IPS-NIHi11 (cell line): ENCODE measurements at places on chromosomes 11 and 22.

DNA sequence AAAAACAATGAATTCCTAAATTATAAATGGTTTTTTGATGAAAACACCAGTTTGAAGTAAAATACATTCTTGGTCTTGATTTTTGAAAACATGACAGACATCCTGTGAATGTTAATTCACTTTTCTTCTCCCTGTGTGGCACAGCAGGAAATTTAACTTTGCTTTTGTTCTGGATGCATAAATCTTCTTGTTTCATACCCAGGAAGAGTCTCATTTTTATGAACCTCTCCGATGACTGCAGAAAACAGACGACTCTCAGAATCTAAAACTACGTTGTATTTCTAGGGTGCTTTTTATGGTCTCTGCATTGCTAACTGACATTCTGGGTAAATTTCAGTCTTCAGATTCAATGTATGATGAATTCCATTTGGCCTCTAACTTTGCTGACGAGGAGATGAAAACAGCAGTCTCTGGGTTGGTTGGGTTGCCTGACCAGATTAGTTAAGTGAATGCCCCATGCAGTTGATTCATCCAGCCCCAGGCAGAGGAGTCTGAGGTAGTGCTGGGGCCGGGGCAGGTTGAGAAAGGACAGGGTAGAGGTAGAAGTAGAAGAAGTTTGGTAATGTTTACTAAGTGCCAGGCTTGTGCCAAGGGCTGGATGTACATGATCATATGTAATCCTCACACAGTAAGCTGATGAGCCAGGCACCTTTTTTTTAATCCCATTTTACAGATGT lies 20.1 kb downstream of the TCP11L1 start:
- DNase-seq: no peak

GRCh38 chr22:24141586-24141985 lies 39.7 kb upstream of the SUSD2 start:
- DNase-seq: no peak

DNA sequence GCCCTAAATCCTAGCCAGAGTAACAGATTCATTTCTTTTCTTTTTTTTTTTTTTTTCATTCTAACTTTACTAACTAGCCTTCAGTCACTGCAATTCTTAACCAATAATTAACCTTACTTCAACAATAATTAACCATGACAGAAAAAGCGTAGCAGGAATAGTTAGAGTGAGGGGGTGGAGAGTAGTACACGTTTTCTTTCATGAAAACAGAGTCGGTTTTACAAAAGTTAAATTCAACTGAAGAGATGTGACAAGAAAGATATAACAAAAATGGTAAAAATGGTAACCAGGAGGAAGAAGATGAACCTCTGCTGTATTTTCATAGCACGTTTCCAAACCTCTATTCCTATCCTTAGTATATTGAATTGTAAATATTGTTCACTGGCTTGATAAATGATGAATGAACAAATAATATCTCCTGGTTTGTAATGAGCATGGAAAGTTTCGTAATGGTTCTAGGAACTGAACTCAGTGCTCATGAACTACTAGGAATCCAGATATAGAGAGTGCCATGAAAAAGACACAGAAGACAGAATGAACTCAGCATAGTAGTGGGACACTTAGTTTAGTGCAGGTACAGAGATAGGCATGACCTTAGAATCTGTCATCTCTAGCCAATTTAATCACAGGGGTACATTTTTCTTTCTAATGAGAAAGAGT lies 116.5 kb upstream of the ANO5 start:
- no peak for DNase-seq

- no peak for DNase-seq
Observed at GRCh38 chr11:77214557-77214956, 86.5 kb downstream of the MYO7A start.

- DNase-seq: no peak
Observed at GRCh38 chr11:76626921-76627401, 43.6 kb downstream of the LRRC32 start.

- no peak for DNase-seq
Observed at GRCh38 chr11:30113326-30113898, 96.6 kb upstream of the KCNA4 start.

DNA sequence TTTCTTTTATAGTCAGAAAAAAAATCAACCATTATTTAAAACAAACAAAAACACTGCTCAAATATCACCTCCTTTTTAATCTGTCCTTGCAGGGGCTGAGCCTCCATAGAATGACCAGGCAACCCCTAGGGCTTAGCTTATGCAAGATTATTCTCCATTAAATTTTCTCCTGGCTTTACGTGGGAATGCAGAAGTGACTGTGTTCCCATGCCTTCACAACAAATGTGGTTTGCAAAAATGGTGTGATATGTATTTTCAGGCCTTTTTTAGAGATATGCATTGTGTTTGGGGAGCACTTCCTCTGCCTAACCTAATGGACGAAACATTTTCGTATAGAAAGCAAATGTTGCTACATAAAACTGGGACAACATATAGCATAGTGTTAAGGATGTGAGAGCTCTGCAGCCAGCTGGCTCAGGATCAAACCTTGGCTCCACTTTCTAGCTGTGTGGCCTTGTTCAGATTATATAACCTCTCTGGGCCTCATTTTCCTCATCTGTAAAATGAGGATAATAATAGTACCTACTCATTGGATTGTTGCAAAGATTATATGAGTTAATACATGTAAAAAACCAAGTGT lies 82.6 kb downstream of the PARVA start:
- no peak for DNase-seq

- DNase-seq: peak; percentile 62
Observed at GRCh38 chr11:14300661-14301304, 58.2 kb downstream of the RRAS2 start.

DNA sequence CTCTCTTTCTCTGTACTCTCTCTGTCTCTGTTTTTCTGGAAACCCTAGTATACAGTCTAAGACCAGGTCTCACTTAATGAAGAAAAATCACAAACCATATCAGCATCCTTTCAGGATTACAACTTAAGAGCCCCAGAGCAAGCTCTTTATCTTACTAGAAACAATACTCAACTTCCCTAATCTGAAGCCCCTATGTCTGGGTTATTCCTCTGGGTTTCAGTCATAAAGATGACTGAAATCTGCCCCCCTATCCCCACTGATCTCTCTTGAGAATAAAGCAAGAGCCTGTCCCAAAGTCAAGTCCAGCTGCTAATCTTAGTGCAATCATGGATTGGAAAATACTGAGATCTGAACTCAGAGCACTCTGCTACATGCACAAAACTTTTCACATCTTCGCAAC lies 53.9 kb upstream of the PICALM start:
- DNase-seq: no peak

- DNase-seq: no peak
Observed at GRCh38 chr11:77141034-77141433, 13.0 kb downstream of the MYO7A start.

GRCh38 chr11:61141601-61142028 lies 19.6 kb downstream of the VPS37C start:
- DNase-seq: peak; percentile 61

DNA sequence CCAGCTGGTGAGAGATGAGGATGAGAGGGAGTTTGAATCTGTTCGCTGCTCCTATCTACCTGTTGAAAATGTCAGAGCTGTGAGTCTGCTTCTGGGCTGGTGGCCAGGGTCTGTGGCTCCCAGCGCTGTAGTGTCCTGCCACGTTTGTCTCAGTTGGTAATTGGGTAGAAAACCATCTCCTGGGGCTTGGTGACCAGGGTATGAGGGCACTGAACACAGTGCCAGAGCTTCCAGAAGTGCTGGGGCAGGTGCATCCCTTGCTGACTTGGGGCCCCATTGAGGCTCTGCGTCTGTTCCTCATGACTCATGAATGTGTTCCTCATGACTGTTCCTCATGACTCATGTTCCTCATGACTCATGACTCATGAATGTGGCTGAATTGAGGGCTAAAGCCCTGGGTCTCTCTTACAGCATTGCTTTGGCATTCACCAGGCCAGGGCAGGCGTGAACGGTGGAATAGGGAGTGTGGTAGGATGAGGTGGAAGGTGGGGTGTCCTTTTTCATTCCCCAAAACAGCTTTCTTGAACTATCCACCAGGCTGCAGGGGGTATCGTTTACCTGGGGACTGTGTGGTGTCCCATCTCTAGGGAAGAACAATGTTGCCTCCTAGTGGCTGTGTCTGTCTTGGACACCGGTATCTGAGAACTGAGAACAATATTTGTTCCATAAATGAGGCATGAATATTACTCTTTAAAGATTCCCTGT lies 139.5 kb downstream of the COMMD9 start:
- DNase-seq: peak; percentile 81

- DNase-seq: no peak
Observed at GRCh38 chr11:74025467-74026166, 16.7 kb upstream of the UCP3 start.

- DNase-seq: peak; percentile 99
Observed at GRCh38 chr11:1825039-1825740, 9.6 kb upstream of the SYT8 start.

GRCh38 chr11:96185220-96185768 lies 157.7 kb downstream of the MAML2 start:
- no peak for DNase-seq

GRCh38 chr11:9095421-9095820 lies 4.0 kb upstream of the SCUBE2 start:
- DNase-seq: no peak

GRCh38 chr11:5251746-5252145 lies 2.1 kb upstream of the HBG1 start:
- no peak for DNase-seq

DNA sequence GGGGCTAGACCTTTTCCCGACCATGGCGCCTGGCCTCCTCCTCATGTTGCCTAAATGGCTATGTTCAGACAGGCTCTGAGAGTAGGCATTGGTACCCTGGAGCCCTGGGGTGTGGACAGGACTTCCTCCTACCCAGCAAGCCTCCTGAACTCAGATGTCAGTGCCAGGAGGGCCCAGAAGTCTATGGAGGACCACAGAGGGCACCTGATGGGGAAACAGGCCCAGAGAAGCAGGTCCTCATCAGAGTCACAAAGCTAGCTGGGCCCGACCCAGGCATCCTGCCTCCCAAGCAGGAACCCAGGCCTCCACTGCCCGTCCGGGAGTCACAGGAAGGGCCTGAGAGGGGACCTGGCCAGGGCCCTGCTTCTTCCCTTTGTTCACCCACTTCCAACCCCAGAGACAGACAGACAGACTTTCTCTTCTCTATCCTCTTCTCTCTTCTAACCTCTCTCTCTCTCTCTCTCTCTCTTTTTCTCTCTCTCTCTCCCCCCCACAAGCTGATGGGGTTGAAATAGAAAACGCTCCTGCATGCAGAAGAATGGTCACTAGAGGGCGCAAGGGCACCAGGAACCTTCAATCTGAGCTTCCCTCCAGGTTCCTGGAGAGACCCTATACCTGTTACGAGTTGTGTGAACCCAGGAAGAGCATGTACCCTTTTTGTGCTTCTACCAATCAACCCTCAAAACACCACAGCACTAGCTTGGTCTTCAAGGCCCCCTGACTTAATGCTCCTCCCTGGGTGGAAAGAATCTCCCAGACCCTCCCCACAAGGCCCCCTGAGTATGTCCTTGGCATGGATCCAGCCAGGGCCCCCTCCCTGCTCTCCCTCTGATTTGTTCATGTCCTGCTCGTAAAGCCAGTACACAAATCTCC lies 27.1 kb downstream of the ARAP1 start:
- peak; percentile 82 for DNase-seq

- DNase-seq: no peak
Observed at GRCh38 chr11:95115597-95115996, 26.0 kb downstream of the ENDOD1 start.

DNA sequence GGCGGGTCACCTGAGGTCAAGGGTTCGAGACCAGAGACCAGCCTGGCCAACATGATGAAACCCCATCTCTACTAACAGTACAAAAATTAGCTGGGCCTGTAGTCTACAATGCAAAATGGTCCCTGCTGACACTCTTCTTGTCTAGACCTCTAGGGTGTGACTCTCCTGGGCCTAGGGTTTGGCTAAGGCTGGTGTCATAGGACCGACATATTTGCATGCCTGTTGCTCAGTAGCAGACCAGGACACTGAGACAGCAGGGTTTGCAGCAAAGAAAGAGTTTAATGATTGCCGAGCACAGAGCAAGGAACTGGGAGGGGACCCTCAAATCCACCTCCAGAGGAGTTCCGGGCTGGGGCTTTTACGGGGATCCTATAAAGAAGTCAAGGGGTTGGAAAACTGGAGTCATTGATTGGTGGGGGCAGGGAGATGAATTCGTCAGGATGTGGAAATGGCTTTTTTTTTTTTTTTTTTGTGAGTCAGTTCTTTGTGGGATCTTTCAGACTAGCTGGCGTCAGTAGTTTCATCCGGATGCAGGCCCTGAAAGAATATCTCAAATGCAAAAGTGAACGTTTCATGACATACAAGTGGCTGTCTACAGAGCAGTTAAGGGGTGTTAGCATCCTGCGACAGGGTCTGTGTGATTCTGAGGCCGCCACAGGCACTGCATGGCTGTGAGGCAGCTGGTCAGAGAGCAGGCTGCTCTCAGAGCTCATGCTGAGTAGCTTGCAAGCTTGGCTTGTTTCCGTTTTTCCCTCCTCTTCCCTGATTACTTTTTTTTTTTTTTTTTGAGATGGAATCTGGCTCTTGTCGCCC lies 27.2 kb upstream of the A4GALT start:
- DNase-seq: no peak

DNA sequence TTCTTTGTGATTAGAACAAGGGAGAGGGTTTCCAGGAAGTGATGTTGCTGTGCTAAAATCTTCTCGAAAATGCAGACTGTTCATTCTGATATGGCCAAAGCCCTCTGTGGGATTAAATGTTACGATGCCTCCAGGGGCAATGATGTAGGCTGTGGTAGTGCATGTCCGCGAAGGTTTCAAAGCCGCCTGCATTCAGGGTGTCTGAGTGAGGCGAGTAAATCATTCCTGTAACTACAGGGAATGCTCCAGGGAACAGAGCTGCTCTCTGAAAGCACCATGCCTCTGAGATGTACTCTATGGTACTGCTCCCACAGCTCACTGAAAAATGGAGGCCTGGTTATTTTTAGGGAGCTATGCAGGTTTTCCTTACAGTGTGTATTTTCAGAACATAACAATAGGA lies 21.2 kb downstream of the PDGFD start:
- DNase-seq: no peak

DNA sequence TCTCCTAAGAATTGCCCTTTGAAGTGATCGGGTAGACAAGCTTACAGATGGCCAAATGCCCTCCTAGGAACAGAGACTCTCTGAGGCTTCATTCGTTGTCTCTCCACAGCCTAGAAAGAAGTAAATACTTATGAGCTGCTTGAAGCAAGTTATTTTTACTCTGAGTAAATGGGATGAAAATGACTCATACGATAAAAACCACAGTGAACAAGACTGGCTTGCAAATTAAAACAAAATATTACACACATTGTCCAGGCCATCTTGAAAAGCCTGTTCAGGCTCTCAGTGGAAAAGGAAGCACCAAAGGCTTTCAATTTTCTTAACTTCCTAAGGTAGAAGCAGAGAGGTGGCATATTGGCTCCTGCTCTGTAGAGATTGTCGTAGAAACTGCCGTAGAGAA lies 294.2 kb downstream of the NELL1 start:
- no peak for DNase-seq

GRCh38 chr11:68040957-68041591 lies 2.2 kb downstream of the TCIRG1 start:
- no peak for DNase-seq

- DNase-seq: no peak
Observed at GRCh38 chr22:46829941-46830715, 67.7 kb downstream of the TBC1D22A start.
